ENCODE measurements at places on chromosomes 2 and 18.
A peak's percentile ranks its signal among the peaks of the same experiment; 100 is the strongest.

DNA sequence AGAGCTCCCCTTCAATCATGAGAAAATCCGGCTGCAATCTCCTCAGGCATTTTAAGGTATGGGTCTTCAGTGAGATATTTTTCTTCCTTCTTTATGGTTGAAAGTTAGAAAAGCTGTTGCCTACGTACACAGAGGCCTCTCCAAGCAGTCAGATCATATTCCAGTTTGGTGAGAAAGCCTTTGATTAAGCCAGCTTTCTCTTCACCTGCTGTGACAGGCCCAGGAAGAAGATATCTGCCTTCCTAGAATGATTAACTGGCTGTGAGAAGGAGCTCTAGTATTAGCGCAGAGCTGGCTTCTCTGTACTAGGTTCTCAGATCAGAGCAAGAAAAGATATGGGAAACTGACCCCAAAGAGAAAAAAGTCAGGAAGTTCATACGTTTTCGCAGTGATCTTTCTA is 585.0 kb upstream of the CHAC2 start:
- no peak for DNase-seq

GRCh38 chr2:25672494-25673299 is 680 bp downstream of the DTNB start:
- peak; percentile 69 for DNase-seq

DNA sequence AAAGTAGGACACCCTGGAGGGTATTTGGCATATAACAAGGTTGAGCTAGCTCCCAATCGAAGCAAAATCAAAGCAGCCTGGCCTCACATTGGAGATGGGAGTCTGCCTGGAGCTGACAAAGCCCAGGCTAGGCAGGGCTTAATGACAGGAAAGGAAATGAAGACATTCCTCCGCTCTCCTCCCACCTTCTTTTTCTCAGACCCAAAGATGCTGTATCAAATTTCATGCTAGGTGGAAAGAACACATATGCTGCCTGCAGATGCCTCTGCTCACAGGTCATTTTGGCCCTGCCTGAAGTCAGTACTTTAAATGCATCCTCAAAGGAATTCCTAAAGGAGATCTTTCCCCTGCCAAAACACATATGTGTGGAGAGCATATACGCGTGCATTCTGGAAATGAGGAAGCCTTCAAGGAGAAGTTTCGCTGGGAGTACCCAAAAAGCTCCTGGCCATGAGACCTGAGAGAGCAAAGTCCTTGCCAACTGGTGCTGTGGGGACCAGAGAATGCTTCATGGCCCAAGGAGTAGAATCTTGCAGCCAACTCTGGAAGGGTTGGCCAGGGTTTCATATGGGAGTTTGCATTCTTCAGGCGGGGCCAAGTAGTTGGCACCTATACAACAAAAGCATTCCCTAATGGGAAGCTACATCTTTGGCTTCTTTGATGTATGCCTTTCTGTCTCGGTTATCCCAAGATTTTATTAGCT is 88.0 kb downstream of the AQP4 start:
- no peak for DNase-seq

- no peak for DNase-seq
These were observed 60.4 kb upstream of the COPS8 start for GRCh38 chr2:237025090-237025865.

GRCh38 chr2:213229814-213230213 is 54.5 kb upstream of the SPAG16 start:
- DNase-seq = no peak

- DNase-seq = peak; percentile 39
These were observed 71.2 kb downstream of the CTAGE1 start for GRCh38 chr18:22346401-22346952.

DNA sequence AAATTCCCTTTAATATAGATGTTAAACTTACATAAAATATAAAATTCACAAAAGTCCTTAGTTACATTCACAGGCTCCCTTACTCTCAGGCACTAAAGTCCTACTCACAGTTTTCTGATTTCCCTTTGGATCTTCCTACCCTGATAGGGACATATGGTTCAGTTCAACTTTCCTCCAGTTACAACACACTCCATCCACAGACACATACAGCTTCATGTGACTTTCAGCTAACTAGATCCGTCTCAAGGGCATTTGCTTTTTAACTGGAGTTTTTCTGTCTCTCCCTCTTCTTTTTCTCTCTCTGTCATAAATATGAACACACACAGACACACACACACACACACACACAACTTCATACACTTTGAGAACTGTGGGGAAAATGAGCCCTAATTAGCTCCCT is 419.2 kb downstream of the LRP1B start:
- no peak for DNase-seq

GRCh38 chr2:119306196-119306590 is 60.4 kb downstream of the C2orf76 start:
- DNase-seq = no peak

GRCh38 chr2:20093263-20094141 is 42.1 kb upstream of the LAPTM4A start:
- DNase-seq = no peak

GRCh38 chr2:84194949-84195644 is 264.0 kb downstream of the SUCLG1 start:
- DNase-seq = no peak

- DNase-seq = no peak
These were observed 154.1 kb upstream of the ZNF804A start for GRCh38 chr2:184444217-184444616.

- DNase-seq = no peak
These were observed 520.1 kb upstream of the SYT4 start for GRCh38 chr18:43797347-43797746.

GRCh38 chr2:62281663-62282062 is 85.7 kb downstream of the B3GNT2 start:
- no peak for DNase-seq

DNA sequence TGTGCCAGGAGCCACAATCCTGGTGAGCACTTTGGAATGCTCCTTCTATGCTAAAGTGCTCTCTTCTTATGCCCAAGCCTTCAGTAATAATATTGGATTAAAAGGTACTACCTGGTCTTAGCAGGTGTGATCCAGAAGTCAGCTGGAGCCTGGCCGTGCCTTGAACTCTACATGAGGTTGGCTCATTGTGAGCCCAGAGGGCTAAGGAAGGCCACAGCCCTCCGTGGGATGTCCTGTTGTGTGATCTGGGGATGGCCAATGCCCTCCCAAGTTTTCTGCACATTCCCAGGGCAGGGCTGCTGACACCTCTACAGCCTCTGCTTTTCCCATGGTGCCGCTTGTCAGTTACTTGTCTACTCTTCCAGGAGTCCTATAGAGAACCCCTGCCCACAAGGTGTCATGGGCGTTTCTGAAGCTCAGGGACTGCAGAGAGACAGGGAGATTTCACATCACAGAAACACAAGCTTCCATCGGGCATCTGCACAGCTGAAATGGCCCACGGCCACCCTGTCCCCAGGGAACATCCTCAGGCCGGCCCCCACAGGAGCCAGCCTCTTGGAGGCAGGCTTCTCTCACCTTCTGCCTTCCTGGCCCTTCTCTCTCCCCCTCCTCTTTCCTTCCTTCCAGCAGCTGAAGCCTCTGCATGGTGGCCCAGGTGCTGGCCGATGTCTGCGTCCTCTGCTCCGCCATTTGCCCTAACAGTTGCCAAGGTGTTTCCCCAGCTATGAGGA is 27.3 kb upstream of the GPR55 start:
- DNase-seq = no peak

DNA sequence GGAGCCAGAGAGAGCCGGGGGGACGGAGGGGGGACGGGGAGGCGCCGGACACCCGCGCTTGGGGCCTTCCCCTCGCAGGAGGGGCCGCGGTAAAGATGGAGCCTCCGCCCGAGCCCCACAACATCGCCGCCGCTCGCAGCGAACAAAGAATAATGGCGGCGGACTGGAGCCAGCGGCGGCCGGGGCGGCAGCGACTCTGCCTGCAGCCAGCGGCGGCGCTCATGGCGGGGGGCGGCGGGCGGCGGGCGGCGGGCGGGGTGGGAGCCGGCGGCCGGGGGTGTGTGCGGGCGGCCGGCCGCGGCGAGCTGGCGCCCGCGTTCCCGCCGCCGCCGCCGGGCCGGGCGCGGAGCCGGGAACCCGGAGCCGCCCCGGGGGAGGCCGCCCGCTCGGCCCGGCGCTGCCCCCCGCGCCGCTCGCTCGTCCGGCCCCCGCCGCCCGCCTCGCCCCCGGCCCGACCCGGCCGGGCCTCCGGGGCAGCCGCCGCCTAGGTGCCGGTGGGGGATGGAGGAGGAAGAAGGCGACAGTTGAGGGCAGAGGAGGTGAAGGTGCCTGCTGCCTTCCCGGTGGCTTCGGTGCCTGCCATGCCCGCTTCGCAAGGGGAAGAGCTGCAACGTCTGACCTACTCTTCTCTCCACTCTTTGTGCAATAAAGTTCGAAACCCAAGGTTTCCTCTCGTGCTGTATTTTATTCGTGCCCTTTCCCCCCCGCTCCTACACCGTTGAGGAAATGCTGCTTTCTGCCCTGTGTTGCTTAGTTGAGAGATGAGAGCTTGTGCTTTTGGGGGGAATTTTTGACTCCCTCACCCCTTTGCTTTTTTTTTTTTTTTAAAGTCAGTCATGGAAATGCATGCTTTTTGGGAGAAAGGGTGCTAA is 634 bp downstream of the CREB1 start:
- DNase-seq = peak; percentile 61

DNA sequence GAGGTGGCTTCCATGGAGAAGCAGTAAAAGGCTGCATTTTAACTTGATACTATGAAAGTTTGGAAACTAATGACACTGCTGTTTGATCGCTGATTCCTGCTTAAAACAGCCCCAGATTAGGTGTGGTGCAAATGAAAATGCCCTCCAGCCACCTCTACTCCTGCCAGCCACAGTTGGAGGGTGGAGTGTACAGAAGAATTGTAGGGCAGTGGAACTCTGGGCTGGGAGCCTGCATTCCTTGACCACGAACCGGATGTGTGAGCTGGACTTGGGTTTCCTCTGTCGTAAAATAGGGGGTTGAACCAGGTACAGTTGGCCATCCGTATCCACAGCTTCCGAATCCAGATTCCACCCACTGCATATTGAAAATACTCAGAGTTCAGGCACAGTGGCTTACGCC is 84.6 kb upstream of the RFX8 start:
- no peak for DNase-seq

GRCh38 chr2:19369341-19369955 is 11.0 kb upstream of the OSR1 start:
- no peak for DNase-seq

GRCh38 chr2:187978356-187978755 is 313.3 kb upstream of the GULP1 start:
- DNase-seq = no peak

DNA sequence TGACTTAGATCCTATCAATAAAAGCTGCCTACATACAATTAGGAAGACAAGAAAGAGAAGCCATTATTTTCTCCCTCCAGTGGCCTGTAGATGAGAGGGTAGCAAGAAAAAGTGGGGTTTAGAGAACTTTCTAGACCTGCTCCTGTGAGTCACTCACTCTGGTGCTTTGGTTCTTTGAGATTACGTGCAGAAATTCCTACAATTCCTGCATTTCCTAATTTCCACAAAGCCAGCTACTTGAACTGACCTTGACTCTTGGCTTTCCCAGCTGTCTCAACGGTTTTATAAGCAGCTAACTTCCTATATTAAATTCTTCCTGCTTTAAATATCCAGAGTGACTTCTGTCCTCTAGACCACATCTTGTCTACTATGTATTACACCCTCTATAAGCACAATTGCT is 899.5 kb upstream of the KLHL29 start:
- DNase-seq = no peak

DNA sequence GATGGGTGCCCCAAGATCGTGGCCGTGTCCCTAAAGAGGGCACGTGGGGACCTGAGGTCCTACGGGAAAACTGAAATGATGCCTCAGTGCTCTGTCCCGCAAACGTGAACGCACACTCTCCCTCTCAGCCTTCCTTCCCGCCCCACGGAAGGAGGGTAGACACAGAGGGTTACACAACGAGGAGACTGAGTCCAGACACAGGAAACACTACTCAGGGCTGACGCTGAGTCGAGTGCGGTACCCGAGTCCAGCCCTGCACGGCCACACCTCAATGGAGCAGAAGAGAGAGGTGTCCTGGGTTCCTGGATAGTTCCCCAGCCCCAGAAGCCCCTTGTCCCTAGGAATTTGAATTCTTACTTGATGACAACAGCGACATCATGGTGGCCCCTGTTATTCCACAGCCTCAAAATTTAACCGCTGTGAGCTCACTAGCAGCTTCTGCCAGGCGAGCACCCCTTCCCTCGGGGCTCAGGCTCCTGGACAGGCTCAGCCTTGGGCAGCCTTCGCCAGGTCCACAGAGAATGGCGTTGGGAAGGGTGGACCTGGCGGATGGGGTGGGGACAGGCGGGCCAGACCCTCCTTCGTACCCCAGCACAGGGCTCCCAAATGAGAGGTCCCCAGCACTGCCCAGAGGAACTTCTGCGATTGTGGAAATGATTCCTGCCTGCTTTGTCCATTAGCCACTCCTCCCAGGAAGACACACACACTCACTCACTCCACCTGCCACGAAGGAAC is 980 bp upstream of the RNPEPL1 start:
- DNase-seq = peak; percentile 50

DNA sequence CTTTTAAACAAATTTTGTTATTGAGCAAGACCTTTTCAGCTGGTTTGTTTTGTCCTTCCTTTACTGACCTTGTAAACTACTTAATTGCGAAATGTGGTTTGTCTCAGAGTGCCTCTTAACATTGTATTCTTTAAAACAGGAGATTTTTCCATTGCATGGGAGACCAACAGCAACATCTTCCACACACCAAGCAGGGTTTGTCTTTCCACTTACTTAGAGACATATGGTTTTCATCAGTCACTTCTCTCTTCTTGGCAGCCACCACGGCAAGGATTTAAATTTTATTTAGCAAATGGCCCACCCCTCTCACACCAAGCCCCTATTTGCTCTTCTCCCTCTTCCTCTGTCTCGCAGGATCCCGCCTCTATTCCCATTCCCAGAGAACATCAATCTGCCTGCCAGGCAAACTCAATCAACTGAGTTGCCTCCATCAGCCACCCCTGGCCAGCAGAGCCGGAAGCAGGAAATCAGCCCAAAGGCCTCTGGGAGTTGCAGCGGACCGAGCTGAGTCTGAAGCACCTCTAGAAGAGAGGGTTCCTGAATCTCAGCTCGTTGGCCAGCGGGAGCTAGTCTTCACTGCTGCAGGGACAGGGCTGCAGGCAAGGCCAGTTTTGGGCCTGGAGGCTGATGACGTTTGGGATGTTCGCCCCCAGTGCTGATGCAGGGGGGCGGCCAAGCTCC is 11.3 kb upstream of the CIB4 start:
- DNase-seq = no peak

GRCh38 chr2:98804736-98805135 is 73.8 kb upstream of the MGAT4A start:
- no peak for DNase-seq

- no peak for DNase-seq
These were observed 40.4 kb downstream of the PSD4 start for GRCh38 chr2:113214141-113214540.

GRCh38 chr2:236354056-236354940 is 90.1 kb upstream of the ASB18 start:
- no peak for DNase-seq
